Subcutaneous preadipocyte (primary cell): ENCODE measurements at places on chromosomes 1 and 21. TPM values are rescaled to one million over a fixed set of nuclear protein-coding genes. Genes with fewer than 3 reads are reported as not detected.

The CRYAA gene
- total RNA-seq: not detected in 2 replicates

The KCNJ10 gene
- not detected in 2 replicates for total RNA-seq

The CHIT1 gene
- total RNA-seq: not detected in 2 replicates

The QSOX1 gene
- total RNA-seq: 66.1 and 72.8 TPM in 2 replicates

The FCGR3A gene
- not detected in 2 replicates for total RNA-seq

The UBQLN4 gene
- total RNA-seq: 14.3 and 22.5 TPM in 2 replicates
